ENCODE measurements at places on chromosomes 7 and 10. TPM values are rescaled to one million over a fixed set of nuclear protein-coding genes. Genes with fewer than 3 reads are reported as not detected.
A peak's percentile ranks its signal among the peaks of the same experiment; 100 is the strongest.

Gene ZNF138
- total RNA-seq = 26.6 TPM

Gene RBP3
- total RNA-seq = not detected

Gene PNLIP
- not detected for total RNA-seq

Gene PAPOLB
- 0.07 TPM for total RNA-seq

Gene TAS2R5
- total RNA-seq = 3.6 TPM

Gene PRRT4
- total RNA-seq = not detected

DNA sequence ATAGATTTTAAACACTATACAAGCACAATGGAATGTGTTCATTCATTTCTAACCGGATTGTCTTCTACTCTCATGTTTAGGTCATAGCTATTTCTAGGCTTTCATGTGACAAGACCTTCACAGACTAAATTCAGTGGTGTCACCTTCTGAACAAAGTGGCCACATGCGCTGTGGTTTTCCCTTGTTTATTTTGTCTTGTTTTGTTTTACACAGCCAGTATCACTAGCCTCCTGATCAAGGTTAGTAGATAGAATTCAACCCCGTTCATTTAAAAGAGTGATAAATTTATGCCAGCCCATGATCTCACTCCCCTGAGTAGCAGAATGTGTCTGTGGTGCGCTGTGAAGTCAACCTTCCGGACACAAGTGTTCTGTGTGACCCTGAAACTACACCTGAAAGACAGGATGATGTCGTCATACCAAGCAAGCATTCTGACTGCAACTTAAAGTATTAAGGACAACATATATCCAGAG is 209.1 kb downstream of the CREB5 start:
- no peak for DNase-seq

GRCh38 chr7:5652829-5653228 is 128.6 kb downstream of the RNF216 start:
- no peak for DNase-seq

- no peak for DNase-seq
These were observed 38.6 kb downstream of the ZNF25 start for GRCh38 chr10:37937864-37938263.

- DNase-seq = peak; percentile 78
These were observed 37.0 kb downstream of the RPA3 start for GRCh38 chr7:7681191-7681935.

GRCh38 chr7:112743811-112744210 is 46.4 kb downstream of the TMEM168 start:
- DNase-seq = no peak

- no peak for DNase-seq
These were observed 37.6 kb downstream of the SORCS3 start for GRCh38 chr10:104678658-104679057.

- DNase-seq = no peak
These were observed 1081.5 kb upstream of the C7orf33 start for GRCh38 chr7:147509035-147509501.

- no peak for DNase-seq
These were observed 117.5 kb downstream of the PLXNA4 start for GRCh38 chr7:132458729-132459128.

GRCh38 chr7:6078548-6078947 is 47.4 kb downstream of the ANKRD61 start:
- DNase-seq = peak; percentile 80

GRCh38 chr7:118182593-118183427 is 1.2 kb upstream of the LSM8 start:
- no peak for DNase-seq

DNA sequence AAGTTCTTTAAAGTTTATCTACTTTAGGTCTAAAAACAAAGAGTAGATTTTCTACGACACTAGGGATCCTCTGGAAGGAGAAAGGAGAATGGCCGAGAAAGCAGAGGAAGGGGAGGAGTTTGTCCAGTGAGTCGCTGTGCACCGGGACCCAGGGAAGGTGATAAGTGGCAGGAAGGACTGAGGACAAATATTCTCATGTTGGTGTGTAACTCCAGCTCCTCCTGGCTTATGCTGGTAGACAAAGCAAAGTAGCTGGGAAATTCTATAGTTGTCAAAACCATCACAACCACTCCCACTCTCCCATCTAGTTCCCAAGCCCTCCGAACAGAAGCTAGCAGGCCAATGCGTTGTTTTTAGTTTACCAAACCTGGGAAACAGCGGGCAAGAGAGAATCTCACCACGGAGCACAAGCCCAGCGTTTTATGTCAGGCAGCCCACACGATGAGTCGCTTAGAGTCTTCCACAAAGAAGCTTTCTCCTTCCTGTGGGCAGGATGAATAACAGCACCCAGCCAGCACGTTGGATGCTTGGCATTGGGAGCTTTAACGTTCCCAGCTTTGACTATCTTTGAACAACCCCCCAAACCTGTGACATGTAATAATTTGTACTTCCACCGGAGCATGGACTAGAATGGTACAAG is 32.9 kb upstream of the JCAD start:
- no peak for DNase-seq

GRCh38 chr10:6274484-6274883 is 71.8 kb downstream of the PFKFB3 start:
- no peak for DNase-seq

DNA sequence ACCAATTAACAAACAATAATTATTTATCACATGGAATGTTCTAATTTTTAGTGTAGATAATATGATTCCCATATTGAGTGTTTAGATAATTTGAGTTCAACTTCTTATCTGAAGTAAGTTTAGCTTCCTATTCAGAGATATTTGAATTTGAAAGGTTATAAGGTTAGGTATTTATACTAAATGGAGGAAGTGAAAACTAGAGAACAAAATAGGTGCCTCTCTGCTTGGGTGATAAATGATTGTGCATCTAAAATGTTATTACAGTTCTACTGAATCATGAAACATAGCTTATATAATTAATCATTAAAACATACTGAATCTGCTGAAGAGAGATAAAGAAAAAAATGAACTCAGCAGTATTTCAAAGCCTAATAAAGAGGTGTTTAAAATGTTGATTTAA is 1174.3 kb downstream of the XPNPEP1 start:
- DNase-seq = no peak

GRCh38 chr10:65891073-65891981 is 1034.5 kb upstream of the LRRTM3 start:
- DNase-seq = no peak

DNA sequence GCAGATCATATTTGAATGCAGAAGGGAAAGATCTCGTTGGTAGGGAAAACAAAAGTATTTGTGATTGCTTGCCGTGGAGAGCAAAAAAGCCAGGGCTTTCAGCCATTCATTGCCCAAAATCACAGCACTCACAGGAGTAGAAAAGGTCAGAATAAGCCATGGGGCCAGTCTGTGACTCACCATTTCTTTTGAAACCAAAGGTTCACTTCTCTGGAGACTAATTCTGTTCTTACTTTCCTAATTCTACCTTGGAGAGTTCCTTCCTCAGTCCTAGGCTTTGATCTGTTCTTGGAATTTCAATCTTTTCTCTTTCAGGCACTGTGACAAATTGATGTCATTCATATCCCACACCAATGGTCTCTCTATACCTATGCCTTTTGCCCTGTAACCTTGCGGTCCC is 54.1 kb upstream of the FAM180A start:
- no peak for DNase-seq

GRCh38 chr10:28559618-28560017 is 26.7 kb downstream of the WAC start:
- no peak for DNase-seq

DNA sequence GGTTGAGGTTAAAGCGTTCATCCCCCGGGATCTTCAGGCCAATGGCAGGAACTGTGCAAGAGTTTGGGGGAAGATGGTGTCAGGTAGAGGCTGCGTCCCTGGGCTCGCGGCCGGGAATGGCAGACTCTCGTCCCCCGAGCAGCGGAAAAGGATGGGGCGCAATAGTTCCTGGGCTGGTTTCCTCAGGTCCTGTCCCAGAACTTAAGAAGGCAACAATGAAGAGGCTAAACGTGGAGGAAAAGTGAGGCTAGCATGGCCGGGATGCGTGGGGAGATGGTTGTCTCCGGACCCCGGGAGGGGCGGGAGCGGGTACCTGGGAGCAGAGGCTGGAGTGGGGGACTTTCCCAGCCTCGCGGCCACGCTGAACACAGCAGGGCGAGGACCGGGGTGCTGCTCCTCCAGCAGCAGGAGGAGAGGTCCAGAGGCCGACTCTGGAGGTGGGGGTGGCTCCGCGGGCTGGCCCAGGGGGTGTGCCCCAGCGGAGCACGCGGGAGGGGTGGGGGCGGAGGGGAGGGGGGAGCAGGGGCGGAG is 882 bp downstream of the IRF5 start:
- peak; percentile 58 for DNase-seq

- no peak for DNase-seq
These were observed 56.5 kb downstream of the RBM17 start for GRCh38 chr10:6145166-6145987.

DNA sequence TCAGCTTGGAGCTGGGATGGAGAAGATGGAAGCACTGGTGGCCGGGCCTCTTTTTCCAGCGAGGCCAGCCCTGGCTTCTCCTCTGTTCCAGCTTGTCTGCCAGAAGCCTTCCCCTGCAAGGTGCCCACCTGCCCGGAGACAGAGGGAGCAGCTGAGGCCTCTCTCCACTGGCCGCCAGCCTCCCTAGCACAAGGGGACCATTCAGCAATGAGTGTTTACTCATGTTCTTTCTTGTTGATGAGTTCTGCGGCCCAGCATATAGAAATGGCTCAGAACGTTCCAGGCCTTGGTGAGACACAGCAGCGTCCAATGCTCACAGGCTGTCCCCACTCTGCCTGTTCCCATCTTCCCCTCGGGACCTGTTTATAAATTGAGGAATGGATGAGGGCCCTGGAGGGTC is 47.3 kb downstream of the CHST3 start:
- DNase-seq = no peak

- DNase-seq = no peak
These were observed 134.7 kb downstream of the DGKB start for GRCh38 chr7:14767716-14768425.

GRCh38 chr10:109067031-109067430 is 856.3 kb downstream of the XPNPEP1 start:
- no peak for DNase-seq
